ENCODE measurements at places on chromosomes 1 and 21.

DNA sequence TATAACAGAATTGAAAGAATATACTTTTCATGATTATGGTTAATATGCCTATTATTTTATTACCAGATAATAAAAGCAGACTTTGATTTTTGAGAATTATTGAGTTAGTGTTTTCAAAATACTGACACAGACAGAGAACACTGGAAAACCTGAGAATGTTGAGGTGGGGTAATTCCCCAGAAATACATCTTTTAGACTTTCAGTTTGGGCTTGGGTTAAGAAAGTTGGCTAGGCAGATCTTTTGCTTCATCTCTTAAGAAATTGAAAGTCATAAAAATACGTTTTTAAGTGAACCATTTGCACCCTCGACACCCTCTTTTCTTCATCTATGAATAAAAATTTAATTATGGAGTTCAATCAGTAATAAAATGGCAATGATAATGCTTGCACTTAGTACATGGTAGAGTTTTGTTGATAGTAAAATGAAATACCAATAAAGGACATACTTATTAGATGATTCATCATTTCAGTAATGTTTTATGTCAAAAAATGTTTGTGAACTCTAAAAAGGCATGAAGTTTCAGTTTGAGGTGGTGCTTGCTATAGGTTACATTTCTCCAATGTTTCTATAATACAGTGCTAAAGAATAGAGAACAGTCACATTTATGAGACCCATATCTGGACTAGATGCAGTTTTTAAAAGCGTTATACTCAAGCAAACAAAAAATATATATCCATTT lies 1.9 kb upstream of the SAMSN1 start:
- DNase-seq = no peak

DNA sequence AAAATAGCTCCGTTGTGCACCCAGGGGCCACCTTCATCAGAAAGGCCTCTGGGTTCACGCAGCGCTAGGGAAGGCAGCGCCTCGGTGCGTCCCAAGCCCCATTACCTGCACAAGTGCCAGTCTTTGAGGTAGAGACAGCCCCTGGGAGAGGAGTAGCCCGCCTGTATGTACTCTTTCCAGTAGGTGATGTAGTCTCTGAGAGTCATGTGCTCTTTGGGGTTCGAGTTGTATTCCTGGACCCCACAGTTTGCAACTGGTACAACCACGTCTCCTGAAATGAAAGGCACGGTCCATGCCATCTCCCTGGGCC lies 601 bp downstream of the JMJD4 start:
- DNase-seq = no peak

DNA sequence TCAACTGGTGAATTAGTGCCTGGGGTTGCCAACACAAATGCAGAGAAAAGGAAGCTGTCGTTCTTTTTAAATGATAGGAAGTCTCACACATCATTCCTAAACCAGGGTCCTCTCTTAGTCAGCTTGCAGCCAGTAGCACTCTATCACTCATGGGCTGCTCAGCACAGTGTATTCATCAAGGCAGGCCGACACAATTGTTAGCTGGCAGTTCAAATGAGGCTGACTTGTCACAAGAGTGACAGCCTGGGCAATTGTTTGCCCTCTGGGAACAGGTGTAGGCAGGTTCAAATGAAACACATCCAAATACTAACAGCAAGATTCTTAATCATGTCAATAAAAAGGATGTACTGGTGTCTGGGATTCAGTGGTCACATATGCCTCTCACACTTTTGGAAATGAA lies 76.9 kb downstream of the ERICH3 start:
- DNase-seq = no peak

GRCh38 chr1:203028067-203028783 lies 1.9 kb downstream of the PPFIA4 start:
- no peak for DNase-seq

- peak; percentile 61 for DNase-seq
These were observed 66.2 kb downstream of the ATP2B4 start for GRCh38 chr1:203692565-203693470.

GRCh38 chr1:38744452-38745350 lies 114.9 kb downstream of the RRAGC start:
- DNase-seq = no peak

GRCh38 chr1:100065183-100065968 lies 67.4 kb downstream of the SASS6 start:
- DNase-seq = no peak

- no peak for DNase-seq
These were observed 101.5 kb upstream of the TMEM51 start for GRCh38 chr1:15051882-15052528.

DNA sequence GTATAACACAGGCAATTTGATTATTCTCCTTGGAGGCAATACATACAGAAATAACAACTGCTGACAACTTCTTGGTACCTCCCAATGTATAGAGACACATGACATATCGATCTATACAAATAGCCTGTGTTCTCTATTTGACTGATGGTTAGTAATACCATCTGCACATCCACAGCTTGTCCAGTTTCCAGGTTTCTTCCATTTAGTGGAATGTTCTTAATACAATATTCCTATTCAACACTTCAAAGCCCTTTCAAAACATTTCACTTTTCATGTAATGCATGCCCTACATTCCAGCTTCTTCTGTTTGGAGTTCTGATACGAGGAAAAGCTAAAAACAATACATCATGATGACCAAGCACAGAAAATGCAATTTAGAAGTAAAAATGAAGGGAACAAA lies 37.0 kb upstream of the GORAB start:
- DNase-seq = no peak

- no peak for DNase-seq
These were observed 53.5 kb upstream of the CD34 start for GRCh38 chr1:207964195-207964966.

- no peak for DNase-seq
These were observed at the start of gene MRAP for GRCh38 chr21:32298658-32299081. TSS of gene MRAP (plus strand) at chr21:32298855. CDS start at chr21:32298972, 117 bp downstream.

GRCh38 chr21:32803651-32804050 lies 32.1 kb upstream of the PAXBP1 start:
- DNase-seq = no peak

GRCh38 chr1:10657088-10657847 lies 139.2 kb downstream of the CASZ1 start:
- DNase-seq = no peak

- DNase-seq = no peak
These were observed 1.0 kb downstream of the ARID1A start for GRCh38 chr1:26696654-26697430.

- no peak for DNase-seq
These were observed 422.7 kb downstream of the SIPA1L2 start for GRCh38 chr1:232207073-232207866.

DNA sequence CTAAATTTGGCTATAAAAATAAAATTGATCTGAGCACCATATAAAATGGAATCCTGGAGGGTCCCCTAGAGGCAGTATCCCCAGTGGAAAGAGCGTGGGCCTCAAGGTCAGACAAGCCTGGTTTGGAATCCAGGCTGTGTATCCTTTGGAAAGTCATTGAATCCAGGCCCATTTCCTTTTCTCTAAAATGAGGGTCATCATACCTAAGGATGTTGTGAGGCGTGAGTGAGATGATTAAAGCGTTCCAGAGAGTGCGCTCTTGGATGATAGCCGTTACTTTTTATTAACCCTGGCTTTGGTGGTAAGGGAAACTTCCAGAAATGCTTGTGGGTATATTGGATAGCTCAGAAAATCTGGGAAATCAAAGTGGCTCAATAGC lies 683 bp upstream of the ZNF436 start:
- no peak for DNase-seq

- no peak for DNase-seq
These were observed 24.0 kb downstream of the COQ8A start for GRCh38 chr1:226964068-226964425.

DNA sequence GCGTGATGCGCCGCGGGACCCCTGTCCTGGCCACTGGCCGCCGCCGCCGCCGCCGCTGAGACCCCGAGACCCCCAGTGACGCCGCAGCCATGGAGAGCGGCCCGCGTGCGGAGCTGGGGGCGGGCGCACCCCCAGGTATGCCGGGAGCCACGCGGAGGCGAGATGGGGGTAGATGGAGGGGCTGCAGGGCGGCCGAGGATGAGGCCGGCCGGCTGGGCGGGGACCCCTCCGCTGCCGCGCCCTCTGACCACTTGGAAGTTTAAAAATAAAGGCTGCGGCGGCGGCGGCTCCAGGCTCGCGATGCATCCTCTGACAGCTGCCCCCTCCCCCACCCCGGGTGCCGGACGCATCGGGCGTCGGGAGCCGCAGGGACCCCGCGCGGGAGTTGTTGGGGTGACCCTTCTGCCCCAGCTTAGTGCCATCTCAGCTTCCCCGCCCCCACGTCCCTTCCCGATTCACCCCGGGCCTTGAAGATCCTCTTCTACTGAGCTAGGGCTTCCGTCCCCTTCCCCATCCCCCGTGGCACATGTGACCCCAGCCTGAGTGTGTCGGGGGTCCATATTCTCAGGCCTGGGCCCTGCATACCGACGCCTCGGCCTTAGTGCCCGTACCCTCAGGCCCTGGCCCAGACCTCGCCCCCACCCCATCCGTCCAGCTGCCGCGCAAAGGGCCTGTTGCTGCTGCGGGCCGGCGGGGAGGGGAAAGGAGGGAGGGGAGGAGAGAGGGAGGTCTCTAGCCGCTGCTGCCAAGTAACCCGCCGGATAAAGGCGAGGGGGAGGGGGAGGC lies 562 bp downstream of the MAP7D1 start:
- peak; percentile 36 for DNase-seq

DNA sequence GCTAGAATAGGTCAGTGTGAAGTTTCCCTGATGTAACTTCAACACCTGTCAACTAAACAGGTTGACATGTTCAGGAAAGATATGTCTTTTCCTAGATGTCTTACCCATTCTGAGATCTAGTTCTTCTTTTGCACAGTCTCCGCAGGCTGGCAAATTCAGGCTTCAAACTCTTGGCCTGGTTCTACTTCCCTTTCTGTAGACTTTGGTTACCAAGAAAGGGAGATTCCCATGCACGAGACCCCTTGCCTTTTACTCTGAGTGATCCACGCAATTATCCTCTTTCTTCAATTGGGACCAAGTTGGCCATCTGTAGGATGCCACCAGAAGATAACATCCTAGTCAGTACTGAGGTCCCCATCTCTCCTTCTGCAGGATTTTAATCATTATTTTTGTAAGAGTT lies 2.0 kb downstream of the CFAP45 start:
- no peak for DNase-seq

- peak; percentile 9 for DNase-seq
These were observed 105.8 kb upstream of the RAB4A start for GRCh38 chr1:229164836-229165735.

DNA sequence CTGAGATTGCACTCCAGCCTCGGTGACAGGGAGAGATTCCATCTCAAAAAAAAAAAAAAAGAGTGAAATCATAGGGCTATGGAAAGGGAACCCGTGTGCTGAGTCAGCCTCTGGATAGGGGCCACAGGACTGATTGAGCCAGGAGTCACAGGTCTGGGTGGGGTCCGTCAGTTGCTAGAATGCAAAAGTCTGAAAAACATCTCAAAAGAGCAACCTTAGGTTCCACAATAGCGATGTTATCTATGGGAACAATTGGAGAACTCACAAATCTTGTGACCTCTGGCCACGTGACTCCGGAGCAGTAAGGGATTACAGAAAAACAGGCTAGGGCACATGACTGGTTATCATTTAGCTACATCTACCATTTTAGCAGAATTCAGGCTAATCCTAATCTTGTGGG lies 32.8 kb upstream of the GREM2 start:
- DNase-seq = no peak

DNA sequence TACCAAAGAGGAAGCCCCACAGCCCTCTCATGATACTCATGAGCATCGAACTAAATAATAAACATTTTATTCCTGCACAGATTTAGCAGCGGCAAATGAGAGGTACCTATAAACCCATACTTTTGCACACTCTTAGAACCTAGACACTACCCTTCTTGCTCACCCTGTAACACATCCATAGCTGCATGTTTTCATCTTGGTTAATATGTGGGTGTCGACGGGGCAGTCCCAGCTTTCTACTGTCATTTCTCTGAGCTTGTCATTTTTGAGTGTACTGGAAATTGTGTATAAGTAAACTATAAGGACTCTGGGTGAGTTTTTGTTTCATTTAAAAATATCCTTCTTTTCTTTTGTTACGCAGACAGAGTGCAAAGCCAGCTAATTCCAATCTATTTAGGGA lies 25.5 kb downstream of the OVGP1 start:
- no peak for DNase-seq

DNA sequence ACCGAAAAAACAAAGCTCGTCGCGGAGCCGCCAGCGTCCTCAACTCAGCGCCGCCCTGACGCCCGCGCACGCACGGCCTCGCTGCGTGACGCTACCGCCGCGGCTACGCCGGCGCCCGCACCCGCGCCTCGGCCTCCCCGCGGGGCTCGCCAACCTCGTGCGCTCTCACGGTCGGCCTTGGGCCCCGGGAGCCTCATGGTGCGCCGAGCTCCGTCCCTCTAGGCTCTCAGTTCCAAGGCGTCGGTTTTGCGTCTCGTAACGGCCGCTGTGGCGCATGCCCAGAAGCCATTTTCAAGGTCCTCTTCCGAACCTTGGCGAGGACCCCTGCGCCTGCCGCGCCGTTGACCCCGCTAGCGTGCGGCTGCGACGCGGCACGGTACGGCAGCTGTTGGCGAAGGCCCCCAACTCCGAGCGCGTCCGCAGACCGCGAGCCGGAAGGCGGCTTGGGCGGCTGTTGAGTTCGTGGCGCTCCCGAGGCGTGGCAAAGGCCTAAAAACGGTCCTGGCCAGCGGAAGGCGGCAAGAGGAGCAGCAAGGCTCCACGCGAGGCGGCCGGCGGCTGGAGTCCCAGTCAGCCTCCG lies at the start of gene HENMT1:
Gene HENMT1, minus strand, starts transcription at position 64 of the 580 bp plus-strand sequence. CDS start 1,209 bp downstream, outside the sequence.
- peak; percentile 67 for DNase-seq

DNA sequence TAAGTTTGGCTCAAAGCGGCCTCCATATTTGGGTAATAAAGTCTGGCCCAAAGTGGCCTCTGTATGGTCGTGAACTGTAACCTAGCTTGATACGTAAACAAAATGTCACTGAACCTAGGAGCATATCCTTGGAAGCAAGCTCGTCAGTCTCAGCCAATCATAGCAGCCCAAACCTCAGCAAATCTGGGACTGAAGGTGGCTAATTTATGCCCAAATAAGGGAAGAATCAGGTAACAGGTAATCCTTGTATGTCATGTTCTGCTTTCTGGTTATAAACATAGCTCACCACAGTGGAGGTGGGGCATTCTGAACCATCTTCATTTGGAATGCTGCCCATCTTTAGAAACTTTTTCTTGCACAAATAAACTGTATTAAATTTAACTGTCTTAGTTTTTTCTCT lies 281.1 kb downstream of the TTLL7 start:
- DNase-seq = no peak

DNA sequence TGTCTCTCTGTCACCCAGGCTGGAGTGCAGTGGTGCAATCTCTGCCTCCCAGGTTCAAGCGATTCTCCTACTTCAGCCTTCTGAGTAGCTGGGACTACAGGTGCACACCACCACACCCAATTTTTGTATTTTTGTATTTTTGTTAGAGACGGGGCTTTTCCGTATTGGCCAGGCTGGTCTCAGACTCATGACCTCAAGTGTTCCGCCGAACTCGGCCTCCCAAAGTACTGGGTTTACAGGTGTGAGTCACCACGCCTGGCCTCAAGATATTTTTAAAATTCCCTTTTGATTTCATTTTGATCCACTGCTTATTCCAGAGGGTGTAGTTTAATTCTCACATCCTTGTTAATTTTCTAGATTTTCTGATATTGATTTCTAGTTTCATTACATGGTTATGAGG lies 3.8 kb downstream of the IFI44L start:
- DNase-seq = no peak

- DNase-seq = peak; percentile 72
These were observed 81.7 kb upstream of the ZNF648 start for GRCh38 chr1:182143154-182143657.
